ENCODE measurements at places on chromosomes 2 and 18.

GRCh38 chr2:217618744-217619143 lies 384.1 kb downstream of the TNS1 start:
- no peak for DNase-seq

DNA sequence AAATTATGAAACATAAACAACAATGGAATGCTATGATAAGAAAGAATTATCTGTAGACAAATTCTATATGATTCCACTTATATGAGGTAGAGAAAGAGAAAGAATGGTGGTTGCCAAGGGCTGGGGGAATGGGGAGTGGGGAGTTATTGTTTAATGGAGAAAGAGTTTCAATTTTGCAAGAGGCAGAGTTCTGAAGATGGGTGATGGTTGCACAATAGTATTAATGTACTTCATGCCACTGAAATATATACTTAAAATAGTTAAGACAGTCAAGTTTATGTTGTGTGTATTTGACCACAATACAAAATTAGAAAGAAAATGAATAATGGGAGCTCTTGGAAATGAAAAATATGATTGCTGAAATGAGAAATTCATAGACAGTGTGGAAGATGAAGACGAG lies 22.6 kb upstream of the FAM117B start:
- no peak for DNase-seq

DNA sequence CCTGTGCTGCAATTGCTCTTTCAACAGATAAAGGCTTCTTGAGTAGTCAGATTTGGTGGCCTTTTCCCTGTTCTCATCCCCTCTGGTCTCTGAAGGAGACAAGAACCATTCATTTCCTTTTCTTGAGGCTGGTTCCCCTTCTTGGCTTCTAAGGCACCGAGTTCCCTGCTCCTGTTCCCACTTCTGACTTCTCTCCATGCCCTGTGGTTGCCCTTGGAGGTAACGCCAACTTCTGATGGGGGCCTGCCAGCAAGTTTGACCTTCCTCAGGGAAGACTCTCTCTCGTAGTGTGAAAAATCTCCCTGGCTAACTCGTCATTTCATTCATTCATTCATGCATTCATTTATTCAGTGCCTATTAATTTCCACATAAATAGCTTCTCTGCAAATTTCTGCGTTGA lies 302.4 kb upstream of the SOX11 start:
- no peak for DNase-seq

- DNase-seq = no peak
Measured at GRCh38 chr2:23776021-23776420, 150.9 kb downstream of the ATAD2B start.

GRCh38 chr2:219442256-219443015 lies 7.8 kb downstream of the SPEG start:
- DNase-seq = no peak

DNA sequence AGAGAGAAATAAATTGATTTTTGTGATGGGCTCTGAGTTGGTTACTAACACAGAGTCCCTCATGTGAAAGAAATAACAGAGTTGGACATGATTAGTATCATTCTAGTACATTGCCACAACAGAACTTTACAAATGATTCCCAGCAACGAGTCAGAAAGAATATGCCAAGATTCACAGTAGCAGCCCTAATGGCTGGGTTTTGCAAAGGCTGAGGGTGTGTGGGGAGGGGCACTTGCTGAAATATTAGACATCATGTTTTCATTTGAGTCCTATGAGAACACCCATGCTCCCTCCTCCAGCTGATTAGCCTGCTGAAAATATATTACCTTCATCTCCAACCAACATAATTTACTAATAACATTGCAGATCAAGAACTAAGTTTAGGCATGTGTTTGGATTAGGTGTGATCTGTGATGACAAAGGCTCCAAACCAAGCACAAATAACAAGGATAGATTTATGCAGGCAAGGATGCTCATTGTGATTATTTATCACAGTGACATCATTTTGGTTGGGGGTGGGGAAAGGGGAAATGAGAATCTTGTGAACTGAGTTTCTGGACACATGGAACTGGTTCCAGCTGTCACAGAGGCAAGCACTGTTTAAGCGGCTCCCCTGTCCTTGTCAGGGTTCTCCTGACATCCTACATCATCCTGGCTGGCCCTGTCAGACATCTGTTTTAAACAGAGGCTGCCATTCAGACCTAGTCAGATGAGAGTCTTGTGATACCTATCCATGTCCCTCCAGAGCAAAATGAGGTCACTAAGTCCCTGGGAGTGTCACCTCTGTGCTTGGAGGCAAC lies 205.8 kb upstream of the NCKAP5 start:
- DNase-seq = no peak

DNA sequence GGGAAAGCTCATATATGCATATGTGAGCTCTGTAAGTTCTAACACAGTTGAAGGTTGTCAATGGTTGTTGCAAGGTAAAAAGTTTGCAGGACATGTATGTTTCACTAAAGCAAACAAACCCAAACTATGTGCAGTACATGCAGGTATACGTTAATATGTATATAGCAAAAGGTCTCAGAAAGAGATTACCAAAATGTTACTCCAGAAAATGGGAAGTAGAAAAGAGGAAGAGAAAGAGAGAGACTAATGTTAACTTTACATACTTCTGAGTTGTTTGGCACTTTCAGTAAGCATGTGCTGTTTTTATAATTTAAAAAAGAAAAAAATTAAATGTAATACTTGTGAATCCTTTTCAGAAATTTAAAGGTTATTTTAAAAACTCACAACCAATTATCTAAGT lies 32.8 kb upstream of the PEX13 start:
- no peak for DNase-seq

DNA sequence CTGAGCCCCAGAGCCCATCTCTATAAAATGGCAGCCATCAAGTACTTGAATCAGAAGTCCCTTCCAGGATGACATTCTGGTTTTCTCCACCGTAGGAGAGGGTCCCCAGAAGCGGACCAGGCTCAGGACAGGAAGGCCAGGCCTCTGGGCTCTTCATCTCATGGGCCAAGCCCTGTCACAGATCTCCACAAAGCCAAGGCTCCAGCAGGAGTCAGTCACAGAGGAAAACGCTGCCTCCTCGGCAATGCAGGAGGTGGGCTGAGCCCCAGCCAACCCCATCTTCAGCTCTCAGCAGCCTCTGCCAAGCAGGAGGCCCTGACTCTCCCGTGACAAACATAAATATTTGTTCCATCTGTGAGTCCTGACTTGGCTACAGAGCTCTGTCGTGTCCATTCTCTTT lies 39.4 kb upstream of the GPAT2 start:
- no peak for DNase-seq

DNA sequence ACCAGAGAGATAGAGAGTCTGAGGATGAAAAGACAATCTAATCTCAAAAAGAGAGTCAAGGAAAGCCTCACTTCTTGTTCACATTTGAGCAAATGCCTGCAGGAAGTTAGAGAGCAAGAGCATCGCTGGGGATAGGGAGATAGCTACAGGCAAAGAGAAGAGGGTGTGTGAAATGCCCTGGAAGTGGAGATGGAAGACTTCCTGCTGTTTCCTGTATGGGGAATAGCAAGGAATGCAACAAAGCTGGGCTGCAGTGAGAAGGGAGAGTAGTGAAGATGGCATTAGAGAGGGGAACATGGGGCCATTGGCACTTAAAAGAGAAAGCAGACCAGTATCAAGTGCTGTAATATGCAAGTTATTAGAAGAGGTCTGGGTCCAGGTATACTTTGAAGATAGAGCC lies 488.6 kb downstream of the METTL4 start:
- DNase-seq = no peak

DNA sequence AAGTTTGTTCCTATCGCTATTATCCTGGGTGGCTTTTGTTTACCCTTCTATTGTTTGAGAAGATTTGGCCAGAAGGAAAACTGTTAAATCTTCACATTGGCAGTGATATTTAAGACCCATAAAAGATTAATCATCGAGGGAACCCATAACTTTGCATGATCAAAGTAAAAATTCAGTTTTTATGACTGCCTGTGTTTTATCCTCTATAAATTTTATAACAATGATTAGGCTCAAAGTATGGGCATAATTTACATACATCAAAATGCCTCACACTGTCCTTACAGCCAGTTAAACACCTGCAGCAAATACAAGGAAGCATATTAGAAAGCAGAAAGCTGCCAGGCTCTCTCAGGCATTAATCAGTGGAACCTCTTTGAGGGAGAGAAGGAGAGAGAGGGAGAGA lies 289.1 kb downstream of the ICOS start:
- no peak for DNase-seq

DNA sequence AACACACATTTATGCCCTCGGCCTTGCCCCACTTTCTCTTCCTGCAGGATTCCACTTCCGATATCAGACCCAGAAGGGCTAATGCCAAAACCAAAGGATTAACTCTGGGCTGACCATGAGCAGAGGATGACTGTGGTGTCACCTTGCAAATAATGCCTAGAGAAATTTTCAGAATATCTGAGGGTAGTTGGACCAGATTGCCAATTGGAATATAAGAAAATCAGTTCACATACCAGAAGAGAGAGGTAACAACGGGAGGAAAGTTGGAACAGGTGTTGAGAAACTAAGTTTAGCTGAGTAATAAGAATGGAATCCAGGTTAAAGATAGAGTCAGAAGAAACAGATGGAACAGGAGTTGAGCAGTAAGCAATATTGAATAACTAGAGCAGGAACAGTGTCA lies 232.7 kb upstream of the UBE2E3 start:
- DNase-seq = no peak

DNA sequence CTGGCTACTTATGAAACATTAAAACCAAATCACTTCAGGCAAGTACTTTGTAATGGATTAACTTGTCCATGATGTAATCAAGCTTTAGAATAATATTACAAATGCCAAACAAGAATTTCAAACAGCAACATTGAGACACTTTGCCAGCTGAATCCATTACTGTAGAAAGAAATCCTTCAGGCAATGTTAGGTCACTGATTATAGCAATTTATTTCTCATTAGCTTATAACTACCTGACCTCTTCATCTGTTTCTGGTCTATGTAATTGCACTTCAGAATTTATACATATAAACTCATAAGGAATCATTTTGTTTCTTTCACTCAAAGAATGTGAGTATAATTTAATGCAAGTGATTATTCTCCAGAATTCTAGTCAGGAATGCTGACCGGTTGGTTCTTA lies 692.6 kb upstream of the TMEFF2 start:
- DNase-seq = no peak

- DNase-seq = no peak
Measured at GRCh38 chr2:4134551-4135550, 431.5 kb downstream of the DCDC2C start.

DNA sequence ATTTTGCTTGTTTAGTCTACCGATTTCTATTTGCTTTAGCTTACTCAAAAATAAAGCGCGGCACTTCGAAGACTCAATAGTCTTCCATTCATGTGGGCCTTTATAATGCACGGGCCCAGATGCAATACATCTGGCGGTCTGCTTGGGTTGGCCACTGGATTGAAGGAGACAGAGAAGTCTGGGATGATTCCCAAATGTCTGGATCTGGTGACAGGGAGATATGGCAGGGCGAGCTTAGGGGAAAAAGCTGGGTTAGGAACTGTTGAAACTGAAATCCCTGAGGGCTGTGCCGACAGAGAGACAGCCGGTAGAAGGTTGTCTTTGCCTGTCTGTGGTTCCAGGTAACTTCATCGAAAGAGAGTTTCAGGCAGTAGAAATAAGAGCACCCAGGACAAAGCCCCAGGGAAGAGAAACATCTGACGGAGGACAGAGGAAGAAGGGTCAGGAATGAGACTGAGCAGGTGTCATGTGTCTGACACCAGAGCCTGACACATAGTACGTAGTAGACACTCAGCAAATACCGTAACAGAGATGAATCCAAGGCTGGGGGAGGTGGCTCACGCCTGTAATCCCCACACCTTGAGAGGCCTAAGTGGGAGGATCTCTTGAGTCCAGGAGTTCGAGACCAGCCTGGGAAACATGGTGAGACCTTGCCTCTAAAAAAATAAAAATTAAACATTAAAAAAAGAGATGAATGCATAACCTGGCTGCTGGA lies 13.6 kb downstream of the CLUL1 start:
- no peak for DNase-seq

DNA sequence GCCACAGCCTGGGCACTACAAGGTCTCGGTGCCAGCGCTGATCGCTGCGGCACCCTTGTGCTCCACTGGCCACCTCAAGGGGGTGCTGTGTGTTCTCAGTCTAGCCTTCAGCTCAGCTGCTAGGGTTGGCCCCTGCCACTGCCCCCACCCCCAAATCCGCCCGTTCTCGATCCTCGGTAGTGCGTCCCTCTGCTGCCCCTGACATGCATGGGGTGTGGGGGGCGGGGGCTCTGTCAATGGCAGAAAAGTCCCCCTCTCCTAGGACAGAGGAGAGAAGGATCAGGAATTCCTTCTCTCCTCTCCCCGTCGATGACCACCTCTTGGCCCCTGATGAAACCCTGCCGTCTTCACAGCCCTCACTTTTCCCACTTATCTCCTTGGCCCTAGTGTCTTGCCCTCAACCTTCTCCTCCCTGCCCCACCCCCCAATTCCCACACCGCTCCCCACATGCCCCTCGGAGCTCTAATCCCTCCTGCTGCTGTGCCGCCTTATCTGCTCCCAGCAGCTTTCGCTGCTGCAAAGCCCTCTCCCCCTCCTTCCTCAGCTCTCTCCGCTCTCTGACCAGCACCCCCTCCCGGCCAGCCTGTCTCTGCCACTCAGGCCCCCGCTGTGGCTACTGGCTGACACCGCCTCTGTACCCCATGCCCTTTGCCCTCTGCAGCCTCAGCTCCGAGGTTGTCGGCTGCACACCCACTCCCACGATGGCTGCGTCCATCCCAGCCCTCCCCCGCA lies 4.3 kb upstream of the ASIC4 start:
- DNase-seq = no peak

GRCh38 chr2:56109994-56110393 lies 73.8 kb upstream of the CCDC85A start:
- no peak for DNase-seq

Measured in SW 1271 (cell line).